Stromal cell of bone marrow (primary cell): ENCODE measurements at places on chromosomes 4 and X.

GRCh38 chrX:120790552-120790951 is 85.1 kb downstream of the CT47B1 start:
- no peak for DNase-seq

- no peak for DNase-seq
Observed at GRCh38 chr4:11503166-11503565, 74.5 kb upstream of the HS3ST1 start.

GRCh38 chr4:82842593-82842992 is 44.0 kb upstream of the SCD5 start:
- no peak for DNase-seq

DNA sequence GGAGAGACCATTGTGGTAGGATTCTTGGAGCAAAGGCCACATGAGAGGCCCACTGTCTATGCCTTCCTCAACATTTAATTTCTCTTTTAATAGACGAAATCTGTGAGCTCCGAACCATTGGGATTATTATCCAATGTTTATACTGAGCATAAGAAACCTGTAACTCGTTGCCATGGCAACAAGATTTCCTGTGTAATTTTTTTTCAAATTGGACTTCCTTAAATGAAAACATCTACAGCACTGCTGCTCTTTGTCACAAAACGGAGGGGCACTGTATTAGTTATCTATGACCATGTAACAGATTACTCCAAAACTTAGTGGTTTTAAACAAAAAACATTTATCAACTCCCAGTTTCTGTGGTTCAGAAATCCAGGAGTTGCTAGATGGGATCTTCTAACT is 38.7 kb downstream of the PPP1R2C start:
- no peak for DNase-seq

- no peak for DNase-seq
Observed at GRCh38 chrX:9873952-9874351, 87.7 kb downstream of the SHROOM2 start.

GRCh38 chr4:184648313-184649025 is 778 bp downstream of the CASP3 start:
- no peak for DNase-seq

DNA sequence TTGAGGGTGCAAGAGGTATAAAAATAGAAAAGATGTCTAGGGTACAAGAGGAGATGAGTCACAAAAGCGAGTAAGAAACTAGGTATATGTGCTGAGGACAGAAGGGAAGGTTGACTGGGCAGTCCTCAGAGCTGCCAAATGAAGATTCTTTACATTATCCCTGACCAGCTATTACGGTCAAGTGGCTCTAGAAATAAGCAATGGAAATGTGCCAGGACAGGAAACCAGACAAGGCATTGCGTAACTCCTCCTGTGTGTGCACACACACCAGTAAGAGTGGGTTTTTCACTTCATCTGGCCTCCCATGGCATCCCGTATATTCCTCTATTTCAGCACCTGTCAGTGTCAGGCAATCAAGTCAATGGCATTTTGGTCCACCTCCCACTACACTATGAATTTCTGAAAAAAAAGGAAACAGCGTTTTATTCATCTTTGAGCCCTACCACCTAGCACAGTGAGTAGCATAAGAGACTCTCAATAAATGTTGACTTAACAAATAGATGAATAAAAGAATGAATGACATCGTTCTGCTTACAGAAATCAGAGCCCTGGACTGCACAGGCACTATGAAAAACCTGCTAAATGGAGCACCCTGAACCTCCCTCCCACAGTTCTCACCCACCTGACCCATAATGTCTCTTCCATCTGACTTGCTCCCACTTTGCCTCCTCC is 62.6 kb upstream of the KLF3 start:
- DNase-seq: no peak

DNA sequence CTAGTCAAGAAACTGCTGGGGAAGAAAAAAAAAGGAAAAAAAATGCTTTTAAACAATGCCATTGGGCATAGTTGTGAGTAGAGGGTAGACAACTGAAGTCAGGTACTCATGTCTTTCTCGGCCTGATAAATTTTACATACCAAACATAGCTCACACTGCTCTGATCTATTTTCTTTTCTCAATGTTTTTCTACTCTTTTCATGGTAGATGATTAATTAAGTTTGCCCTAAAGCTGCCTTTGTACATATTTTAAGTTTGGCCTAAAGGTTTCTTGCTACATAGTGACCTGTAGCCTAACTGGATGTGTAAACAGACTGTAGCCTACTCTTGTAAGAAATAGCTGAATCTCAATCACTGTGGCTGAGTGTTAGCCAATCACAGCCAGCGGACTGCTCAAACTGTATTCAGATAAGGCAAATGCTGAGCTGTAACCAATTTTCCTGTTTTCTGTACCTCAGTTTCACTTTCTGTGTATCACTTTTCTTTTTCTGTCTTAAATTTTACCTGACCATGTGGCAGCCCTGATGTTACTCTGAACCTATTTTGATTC is 121.0 kb downstream of the PCDH10 start:
- no peak for DNase-seq

DNA sequence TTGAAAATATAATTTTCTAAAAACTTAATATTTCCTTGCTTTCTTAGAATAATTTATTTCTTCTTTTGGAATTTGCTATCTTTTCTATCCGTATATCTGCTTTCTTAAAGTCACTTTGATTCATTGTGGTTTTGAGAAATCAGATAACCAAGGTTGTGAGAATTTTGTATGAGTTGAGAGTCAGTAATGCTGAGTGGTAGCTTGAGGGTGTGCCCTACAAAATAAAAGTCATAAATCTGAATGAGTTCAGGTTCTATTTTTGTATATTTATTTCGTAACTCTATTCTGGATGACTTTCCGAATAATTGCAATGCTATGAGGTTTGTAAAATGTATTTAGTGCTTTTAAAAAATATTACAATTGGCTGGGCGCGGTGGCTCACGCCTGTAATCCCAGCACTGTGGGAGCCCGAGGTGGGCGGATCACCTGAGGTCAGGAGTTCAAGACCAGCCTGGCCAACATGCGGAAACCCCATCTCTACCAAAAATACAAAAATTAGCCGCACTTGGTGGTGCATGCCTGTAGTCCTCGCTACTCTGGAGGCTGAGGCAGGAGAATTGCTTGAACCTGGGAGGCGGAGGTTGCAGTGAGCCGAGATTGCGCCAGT is 8.9 kb downstream of the COPS4 start:
- DNase-seq: peak; percentile 61

DNA sequence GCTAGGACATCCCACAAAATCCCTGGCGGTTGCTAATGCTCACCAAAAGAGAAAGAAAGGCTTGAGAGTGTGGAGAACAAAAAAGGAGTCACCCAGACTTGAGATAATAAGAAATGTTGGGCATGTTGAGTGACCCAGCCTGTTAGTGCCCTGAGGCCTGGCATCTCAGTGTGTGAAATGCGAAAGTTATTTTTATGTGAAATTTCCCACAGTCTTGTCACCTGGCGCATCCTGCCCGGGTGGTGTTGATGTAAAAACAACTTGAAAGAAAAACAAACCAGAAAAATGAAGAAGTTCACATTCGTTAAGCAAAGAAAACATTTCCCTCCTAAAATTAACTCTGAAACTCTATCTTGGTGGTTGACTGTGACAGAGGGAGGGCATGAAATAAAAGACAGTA is 495.2 kb downstream of the MID1IP1 start:
- DNase-seq: no peak

- no peak for DNase-seq
Observed at GRCh38 chr4:79267671-79268070, 58.2 kb downstream of the NAA11 start.

DNA sequence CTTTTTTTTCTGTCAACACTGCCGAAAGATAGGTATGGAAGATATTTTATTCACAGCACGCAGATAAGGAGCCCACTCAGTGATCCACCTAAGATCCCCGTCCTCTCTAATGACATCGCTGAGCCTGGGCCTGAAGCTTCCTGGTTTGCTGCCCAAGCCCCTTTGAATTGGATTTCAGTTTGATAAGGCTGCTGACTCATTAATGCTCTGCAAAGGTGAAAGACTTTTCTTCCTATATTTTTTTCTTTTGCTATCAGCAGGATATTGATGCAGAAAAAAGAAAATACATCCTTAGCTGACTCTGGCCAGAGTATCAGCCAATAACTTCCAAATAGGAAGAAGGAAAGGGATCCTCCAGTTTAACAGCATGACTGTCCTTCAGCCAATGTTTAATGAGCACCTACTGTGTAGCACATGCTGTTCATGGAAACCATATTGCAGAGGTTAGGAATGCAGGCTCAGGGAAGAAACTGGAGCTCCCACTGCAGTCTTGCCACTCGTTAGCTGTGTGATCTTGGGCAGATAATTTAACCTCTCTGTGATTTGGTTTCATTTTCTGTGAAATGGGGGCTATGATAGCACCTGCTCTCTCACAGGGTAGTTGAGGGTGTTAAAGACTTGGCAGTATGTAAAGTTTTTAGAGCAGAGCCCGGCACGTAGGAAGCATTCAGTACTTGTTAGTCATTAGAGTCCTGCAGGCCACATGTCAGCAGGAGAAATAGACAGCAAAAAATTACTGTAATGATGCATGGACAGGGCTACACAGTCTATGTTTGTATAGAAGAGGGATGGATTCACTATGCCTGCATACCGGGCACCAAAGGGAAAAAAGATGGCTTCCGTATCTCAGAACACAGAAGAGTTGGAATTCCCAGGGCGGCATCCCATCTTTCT is 39.3 kb downstream of the EVC start:
- no peak for DNase-seq

DNA sequence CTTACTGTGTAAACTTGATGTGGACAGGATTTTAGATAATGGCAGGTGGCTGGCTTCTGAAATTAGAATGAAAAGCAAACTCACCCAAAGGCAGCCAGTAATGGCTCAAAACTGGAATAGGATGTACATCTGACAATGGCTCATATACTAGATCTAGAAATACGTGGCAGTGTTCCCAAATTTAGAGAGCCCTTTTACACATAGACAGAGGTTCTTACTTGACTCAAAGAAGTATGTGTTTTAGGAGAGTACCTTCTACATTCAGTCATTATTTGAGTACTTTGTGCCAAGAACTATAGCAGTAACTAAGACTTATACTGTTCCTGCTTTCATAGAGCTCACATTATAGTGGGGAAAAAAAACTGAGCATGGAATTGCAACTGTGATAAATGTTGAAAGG is 48.0 kb downstream of the UBE2K start:
- DNase-seq: no peak

DNA sequence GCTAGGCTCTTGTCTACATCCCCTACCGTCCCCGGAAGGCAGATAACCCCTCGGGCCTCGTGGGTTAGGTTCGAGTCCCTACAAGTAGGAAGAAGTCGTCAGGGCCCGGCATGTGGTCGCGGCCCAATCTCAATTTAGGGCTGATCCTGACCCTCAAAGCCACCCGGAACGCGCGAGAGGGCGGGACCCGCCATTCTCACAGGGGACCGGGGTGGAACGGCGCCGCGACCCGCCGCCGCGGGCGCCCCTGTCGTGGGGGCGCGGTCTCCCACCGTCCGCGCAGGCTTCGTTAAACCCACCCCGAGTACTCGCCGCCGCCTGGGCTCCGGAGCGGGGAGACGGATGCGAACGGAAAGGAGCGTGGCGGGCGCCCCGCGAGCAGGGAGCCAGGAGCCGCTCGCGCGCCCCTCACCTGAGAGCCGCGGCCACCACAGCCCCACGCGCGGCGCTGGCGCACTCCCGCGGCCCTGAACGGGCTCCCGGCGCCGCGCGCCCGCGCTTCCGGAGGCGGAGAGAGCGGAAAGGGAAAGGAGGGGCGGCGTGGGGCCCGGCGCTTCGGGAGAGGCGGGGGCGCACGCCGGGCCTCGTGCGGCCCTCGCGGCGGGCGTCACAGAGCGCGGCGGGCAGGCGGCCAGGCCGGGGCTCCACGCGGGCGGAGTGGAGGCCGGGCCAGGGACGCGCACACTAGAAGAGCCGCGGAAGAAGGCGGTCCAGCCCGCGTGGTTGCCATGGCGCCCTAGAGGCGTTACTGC is at the start of gene CFAP97:
Gene CFAP97 (minus strand): TSS at position 515 of the 752 bp plus-strand sequence. CDS start 12,804 bp downstream, outside the sequence.
- DNase-seq: peak; percentile 87

GRCh38 chr4:126628933-126629332 is 1003.8 kb upstream of the INTU start:
- DNase-seq: no peak

DNA sequence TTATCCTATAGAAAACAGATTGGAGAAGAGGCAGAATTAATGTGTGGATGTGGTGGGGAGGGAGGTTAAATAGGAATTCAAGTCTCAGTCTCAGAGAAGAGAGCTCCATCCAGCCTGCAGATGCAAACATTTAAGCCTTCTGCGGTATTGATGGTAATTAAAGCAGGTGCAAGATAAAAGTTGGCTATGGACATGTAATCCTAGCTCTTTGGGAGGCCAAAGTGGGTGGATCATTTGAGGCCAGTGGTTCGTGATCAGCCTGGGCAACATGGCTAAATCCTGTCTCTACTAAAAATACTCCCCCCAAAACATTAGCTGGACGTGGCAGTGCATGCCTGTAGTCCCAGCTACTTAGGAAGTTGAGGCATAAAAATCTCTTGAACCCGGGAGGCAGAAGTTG is 332.7 kb downstream of the PABPC4L start:
- DNase-seq: no peak

DNA sequence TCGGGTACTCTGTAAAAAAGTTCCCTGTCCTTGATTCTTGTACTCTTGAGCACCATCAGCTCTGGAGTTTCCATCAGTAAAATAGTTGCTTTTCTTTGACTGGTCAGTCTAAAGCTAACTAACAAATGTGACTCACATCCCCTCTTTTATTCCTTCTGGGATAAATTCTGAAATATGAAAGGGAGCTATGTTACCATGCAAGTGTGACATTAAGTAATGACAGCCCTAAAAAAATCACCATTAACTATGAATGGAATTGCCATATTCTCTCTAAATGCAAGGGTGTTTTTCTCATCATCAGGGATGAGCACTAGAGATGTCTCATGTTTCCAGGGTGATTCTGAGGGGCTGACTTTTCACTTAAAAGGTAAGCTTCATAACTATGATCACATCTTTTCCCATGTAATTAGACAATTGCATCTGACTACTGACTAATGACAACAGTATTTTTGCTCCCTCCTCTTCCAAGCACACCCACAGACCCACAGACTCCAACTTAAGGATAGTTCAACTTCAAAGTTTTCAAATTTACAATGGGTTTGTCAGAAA is 26.9 kb upstream of the RASGEF1B start:
- DNase-seq: no peak

DNA sequence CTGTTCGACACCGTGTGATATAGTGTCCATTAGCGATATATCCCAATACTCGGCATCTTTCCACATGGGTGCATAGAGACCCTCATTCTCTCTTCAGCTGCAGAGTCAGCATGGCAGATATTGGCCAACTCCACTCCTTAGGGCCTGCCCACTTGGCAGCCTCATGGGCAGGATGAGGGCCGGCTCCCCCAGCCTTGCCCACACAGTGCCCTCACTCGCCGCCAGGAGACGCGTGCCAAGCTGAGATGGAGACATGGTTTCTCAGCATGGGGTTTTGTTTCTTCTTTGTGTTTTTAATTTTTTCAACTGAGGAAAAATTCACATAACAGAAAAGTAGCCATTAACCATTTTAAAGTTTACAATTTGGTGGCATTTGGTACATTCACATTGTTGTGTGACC is 5.3 kb upstream of the PLXNA3 start:
- no peak for DNase-seq

DNA sequence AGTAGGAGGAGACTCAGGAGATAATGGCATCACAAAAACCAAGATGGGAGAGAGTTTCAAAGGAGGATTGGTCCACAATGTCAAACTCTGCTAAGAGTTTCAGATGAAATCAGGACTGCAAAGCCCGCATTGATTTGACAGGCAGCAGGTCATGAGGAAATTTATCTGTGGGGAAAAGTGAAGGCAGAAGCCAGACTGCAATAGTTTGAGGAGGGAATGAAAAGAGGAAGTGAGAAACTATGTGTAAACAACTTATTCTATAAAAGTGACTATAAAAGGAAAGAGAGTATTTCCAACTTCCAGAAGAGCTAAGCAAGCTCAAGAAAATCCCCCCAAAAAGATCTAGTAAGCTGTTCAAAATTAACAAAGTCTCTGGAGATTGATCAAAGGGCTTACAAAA is 66.3 kb upstream of the DGKK start:
- DNase-seq: no peak
